Activated CD4-positive, alpha-beta T cell treated with anti-CD3 and anti-CD28 coated beads, Interleukin-2, amount 50 U/mL, for 1 hour (primary cell): ENCODE measurements at places on chromosomes 4 and X.
A peak's percentile ranks its signal among the peaks of the same experiment; 100 is the strongest.

DNA sequence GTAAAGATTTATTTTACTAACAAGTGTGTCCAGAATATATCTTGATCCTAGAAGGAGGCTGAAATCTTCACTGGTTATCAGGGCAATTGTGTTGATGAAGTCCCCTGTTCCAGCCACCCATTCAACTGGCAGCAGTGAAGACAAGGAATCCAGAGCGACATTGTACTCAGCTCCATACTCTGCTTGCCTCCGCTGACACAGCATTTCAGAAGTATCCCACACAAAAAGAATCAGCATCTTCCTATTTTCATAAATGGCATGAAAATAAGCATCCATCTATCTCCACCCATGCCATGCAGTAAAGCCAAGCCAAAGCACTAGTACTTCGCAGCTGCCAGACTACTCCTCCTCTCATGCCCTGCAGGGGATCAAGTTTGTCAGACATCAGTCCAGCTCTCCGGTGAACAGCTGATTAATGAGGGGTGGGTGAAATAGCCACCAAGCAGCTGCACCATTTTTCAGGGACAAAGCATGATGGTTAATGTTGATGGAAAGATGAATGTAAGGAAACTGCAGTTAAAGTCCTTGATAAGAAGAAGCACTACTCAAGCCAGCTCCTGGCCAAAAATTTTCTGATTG is 54.0 kb downstream of the COL25A1 start:
- no peak for DNase-seq

DNA sequence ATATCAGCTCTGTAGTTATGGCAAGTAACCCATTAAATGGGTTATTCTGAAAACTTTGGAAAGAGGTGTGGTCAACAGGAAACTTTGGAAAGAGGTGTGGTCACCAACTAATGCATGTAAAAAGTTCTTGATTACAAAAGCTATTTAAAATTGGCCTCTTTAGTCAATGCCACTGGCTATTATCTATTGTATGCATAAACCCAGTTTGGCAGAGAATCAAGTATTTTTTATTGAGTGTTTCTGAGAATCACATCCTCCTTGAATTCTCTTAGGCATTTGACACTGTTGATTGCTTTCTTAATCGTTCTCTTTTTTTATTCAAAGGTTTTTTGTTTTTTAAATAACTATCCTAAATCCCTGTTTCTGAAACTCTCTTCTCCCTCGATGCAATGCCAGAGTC is 7.5 kb downstream of the P2RY4 start:
- DNase-seq, result no peak

DNA sequence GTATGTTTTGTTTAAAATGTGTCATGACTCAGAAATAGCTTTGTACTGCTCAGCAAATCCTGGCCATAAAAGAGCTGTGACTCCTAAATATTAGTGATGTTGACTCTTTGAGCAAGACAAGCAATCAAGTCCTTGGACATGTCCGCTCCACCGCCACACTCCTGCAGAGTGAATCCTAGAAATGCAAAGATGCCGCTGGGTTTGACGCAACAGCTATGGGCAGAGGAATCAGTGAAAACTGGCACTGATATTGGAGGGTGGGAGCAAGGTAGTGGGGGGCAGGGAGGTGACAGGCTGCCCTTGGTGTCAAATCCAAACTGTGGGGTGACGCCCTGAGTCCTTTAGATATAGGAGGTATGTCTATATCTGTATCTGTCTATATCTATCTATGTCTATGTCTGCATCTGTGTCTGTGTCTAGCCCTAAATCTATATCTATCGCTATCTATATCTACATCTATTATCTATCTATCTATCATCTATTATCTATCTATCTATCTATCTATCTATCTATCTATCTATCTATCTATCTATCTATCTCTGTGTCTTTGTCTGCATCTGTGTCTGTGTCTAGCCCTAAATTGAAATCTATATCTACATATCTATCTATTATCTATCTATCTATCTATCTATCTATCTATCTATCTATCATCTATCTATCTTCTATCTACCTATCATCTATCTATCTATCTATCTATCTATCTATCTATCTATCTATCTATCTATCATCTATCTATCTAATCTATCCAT is 129.7 kb downstream of the CPE start:
- no peak for DNase-seq

- no peak for DNase-seq
Observed at GRCh38 chr4:10611673-10612072, 72.9 kb downstream of the CLNK start.

- no peak for DNase-seq
Observed at GRCh38 chrX:12843668-12844279, 23.1 kb upstream of the TLR7 start.

DNA sequence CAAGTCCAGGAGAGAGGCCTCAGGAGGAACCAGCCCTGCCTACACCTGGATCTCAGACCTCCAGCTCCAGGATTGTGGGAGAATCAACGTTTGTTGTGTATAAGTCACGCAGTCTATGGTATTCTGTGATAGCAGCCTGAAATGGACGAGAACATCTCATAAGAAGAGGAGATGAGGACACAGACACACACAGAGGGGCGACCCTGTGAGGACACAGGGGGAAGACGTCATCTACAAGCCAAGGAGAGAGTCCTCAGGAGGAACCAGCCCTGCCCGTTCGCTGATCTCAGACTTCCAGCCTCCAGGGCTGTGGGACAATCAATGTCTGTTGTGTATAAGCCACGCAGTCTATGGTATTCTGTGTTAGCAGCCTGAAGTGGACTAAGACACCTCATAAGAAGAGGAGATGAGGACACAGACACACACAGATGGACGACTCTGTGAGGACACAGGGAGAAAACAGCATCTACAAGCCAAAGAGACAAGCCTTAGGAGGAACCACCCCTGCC is 20.3 kb downstream of the P2RY8 start:
- DNase-seq, result no peak

DNA sequence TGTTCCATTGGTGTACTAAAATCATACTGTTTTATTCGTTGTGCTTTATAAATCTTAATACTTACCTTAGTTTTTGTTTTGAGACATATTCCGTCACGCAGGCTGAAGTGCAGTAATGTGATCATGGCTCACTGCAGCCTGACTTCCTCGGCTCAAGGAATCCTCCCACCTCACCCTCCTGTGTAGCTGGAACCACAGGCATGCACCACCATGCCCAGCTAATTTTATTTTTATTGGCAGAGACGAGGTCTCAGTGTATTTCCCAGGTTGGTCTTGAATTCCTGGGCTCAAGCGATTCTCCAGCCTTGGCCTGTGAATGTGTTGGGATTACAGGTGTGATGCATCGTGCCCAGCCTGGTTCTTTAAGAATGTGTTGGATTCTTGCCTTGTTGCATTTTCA is 24.4 kb upstream of the DCK start:
- DNase-seq, result no peak

GRCh38 chr4:141035920-141036319 is 97.3 kb downstream of the RNF150 start:
- DNase-seq, result no peak

DNA sequence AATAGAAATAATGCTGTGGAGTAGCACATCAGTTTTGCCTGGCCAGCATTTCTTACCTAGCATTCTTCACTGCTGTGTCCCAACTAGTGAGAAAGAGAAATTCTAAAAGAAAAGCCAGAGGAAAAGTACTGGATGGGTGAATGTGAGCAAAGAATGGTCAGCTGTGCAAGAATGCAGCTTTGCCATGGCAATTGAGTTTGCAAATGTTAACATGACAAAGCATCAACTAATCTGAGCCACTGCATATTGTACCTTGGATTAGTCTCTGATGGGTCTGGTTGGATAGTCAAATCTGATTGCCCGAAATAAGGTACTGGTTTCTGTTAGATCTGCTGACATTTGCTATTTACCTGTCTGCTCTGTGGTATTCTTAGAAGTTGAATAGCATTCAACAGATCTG is 38.7 kb downstream of the ADD1 start:
- no peak for DNase-seq

DNA sequence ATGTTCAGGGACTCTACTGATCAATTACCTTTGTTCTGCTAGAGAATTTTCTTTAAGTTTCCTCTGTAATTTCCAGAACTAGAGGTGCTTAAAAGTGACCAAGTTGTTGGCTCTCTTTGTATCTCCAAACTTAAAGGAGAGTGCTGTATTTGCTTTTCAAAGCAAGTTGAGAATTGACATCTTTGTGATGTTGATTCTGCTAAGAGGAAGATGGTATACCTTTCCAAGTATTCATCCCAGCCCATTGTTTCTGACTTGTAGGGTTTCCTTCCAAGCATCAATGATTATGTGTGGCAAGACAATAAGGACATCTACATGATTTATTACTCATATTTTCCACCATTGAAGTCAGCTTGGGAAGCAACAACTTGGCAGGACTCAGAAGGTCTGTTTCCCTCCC is 190.6 kb downstream of the GC start:
- no peak for DNase-seq

DNA sequence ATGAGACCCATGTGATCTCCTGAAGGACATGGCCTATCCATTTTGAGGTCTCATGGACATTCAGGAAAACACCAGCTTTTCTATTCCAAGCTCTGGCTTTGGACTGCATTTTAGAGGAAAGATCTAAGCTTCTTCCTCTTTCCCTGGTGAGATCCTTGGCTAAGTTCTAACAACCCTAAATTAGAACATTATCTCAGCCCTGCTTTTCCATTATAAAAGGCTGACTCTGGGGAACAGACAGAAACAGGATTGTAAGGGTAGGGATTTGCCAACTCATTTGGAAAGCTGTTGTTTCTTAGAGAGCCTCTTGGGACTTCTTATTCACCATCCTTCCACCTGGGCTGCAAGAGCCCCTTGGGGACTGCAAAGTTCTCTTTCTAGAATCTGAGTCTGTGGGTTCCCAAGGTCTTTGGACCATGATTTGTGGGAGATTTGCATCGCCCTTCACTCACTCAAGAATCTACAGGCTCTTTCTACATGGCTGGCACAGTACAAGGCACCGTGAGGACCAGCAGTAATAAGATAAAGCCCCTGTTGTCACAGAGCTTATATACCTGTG is 146.9 kb downstream of the FNIP2 start:
- DNase-seq, result no peak

DNA sequence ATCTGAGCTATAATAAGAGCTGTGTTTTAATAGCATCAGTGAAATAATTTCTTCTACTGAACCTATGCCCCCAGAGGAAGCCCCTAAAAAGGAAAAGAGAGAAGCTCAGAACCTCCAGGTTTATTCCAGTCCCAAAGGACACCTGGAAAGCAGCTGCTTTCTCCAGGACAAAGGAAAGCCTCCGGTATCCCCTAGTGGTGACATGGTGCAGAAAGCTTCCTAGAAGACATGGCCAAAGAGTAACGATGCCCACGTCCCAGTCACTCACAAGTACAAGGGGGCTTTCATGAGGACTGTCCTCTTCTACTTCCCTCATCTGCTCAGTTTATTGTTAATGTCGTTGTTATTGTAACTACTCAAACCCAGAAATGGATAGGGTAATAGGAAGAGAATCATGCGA is 343.9 kb downstream of the UNC5C start:
- no peak for DNase-seq

- peak; percentile 52 for DNase-seq
Observed at GRCh38 chr4:77852892-77853495, 9.6 kb upstream of the MRPL1 start.

GRCh38 chr4:183872531-183872930 is 32.6 kb upstream of the STOX2 start:
- no peak for DNase-seq

DNA sequence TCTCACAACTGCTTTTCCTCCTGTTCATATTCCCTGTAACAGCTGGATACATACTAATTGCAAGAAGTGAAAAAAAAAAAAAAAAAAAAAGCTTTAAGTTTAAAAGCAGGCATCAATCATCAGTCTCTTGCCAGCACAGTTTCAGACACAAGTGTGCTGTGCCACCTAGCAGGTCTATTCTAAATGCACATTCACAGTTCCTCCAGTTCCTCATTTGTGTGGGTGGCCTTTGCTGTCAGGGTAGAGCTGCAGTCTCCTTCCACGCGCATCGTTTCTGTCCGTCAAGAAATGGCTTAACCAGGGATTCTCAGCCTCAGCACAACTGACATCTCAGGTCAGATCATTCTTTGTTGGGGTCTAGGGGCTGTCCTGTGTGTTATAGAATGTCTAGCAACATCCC is 61.6 kb downstream of the SCML1 start:
- no peak for DNase-seq

- DNase-seq, result no peak
Observed at GRCh38 chrX:80537096-80537495, 116.8 kb downstream of the TENT5D start.

GRCh38 chrX:5681159-5681558 is 547.5 kb downstream of the NLGN4X start:
- no peak for DNase-seq

DNA sequence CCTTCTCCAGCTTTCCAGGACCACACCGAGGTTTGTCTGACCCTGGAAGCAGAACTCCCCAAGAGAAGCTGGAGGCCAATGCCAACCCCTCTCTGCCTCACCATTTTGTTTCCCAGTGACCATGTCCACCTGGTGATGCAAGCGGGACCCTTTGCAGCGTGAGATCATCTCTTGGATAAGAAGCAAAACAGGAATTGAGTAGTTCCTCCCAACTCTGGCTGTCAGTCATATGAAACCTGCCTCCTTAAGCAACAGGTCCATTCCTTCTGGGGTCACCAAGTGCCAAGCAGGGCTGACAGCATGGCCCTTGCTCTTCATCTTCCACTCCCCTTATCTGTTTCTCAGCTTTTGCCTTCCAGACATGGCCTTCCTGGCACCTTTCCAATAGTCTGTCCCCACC is 41.3 kb upstream of the MTM1 start:
- DNase-seq, result no peak

DNA sequence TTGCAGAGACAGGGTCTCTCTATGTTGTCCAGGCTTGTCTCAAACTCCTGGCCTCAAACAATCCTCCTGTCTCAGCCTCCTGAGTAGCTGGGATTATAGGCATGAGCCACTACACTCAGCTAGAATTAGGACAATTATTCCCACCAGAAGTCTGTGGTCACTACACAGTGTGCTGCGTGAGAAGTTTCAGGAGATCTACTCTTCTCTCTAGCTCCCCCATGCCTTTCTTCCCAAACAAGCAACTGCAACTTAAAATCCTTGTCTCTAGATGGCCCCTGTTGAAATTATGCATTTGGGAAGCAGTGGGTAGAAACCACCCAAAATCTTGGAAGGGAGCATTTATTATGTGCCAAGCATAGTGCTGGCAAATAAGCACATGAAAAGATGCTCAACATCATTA is 21.1 kb upstream of the MAP7D3 start:
- no peak for DNase-seq

- DNase-seq, result no peak
Observed at GRCh38 chr4:39326468-39326977, 39.6 kb downstream of the RFC1 start.

DNA sequence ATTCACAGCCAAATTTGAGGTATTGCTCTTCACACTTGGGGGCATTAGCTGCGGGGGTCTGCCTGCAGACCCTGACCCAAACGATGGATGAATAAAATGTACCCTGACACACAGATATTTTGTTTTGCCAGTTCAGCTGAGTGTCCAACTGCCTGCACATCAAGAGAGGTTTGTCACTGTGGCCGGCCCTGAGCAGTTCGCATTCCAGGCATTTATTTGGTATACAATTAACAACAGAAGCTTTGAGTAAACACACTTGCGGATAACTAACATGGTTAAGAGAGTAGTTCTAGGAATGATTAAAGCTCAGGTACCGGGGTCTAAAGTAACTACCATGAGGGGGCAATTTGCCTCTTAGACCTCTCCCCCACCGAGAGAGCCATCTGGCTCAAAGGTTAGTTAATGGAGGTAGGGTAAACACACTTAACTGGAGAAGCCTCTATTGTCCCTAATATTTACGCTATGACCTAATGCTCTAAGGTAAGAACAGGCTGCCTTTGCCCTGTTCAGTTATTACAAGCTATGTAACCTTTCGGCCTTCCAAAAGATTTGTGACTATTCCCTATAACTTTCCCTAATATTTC is 162.0 kb downstream of the SNCA start:
- DNase-seq, result no peak
